ENCODE measurements at places on chromosomes 2 and 18.

- DNase-seq: no peak
Measured at GRCh38 chr2:187091664-187092063, 242.7 kb upstream of the ZSWIM2 start.

- no peak for DNase-seq
Measured at GRCh38 chr2:81276595-81276994, 972.0 kb upstream of the LRRTM1 start.

GRCh38 chr18:40676668-40677067 lies 1278.4 kb upstream of the PIK3C3 start:
- DNase-seq: no peak

- peak; percentile 64 for DNase-seq
Measured at GRCh38 chr2:221571025-221571550, 1.0 kb downstream of the EPHA4 start.

DNA sequence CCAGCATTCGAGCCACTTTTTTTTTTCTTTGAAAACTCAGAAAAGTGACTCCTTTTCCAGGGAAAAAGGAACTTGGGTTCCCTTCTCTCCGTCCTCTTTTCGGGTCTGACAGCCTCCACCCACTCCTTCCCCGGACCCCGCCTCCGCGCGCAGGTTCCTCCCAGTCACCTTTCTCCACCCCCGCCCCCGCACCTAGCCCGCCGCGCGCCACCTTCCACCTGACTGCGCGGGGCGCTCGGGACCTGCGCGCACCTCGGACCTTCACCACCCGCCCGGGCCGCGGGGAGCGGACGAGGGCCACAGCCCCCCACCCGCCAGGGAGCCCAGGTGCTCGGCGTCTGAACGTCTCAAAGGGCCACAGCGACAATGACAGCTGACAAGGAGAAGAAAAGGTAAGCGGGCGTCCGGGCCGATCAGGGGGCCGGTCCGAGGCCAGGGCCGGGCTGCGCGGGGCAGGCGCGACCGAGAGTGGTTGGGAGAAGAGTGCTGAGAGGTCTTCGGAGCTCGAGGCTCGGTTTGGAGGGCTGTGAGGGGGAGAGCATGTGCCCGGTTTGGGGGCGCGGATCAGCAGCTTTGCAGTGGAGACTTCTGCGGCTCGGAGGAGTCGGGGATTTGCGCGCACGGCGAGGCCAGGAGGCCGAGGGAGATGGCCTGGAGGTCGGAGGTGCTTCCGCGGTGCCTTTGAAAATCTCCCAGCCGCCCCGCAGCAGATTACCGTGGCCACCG lies 502 bp downstream of the EPAS1 start:
- peak; percentile 53 for DNase-seq

DNA sequence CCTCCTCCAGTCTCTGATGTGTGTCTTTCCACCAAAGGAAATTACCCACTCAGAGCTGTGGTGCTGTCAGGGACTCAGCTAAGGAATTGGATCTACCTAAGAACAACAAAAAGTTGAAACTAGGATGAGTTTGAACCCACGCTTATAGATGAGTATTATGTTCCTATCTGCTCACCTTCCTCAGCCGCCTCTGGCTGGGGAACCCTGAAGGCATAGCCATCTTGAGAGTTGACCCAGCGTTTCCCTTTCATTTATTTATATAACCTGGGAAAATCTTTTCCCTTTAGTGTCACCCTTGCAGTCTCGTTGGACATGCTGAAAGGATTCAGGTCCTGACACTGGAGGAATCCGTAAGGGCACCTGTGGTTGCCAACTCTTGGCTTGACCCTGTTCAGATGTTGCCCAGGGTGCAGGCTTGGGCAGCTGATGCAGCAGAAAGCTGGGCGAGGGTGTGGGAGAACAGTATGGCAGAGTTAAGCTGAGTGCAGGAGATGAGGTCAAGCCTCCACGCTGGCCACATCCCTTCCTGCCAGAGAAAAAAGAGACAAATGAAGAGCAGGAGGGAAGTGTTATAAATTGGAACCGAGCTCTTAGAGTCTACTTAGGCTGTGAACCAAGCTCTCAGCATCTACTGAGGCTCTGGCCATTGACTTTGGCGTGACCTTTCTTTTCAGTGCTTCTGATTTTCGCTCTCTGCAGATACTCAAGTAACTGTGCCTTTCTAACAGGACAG lies 1.9 kb downstream of the CDH20 start:
- no peak for DNase-seq

DNA sequence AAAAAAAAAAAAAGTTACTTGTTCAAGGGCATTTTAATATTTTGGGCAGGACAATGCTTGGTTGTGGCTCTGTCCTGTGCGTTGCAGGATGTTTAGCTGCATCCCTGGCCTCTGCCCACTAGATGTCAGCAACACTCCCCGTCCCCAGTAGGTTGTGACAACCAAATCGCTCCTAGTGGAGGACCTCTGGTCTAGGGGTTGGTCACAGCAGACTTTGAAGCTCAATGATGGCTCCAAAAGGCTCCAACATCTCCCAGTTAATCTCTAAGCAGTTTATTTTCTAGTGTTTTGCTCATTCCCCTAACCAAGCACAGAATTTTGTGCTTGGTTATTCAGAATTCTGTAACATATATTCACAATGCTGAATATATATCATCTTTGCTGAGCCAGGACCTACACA lies 67.0 kb downstream of the CHRNA1 start:
- peak; percentile 68 for DNase-seq

DNA sequence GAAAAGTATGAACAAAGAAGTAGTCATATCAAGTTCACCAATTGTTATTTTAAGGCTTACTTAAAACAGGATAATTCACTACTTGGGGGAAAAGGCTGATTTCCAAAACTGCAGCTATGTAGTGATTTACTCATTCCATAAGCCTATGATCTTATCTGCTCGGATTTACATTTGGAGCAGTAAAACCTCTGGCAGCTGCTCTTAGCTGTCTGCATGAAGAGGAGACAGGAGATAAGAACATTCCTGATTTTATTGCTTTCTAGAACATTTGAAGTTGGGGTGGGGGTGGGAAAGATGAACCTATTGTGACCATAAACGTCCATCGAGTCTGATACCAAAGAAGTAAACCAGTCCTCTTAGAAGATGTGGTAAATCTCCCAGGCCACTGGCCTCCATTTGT lies 120.9 kb downstream of the MMADHC start:
- no peak for DNase-seq

DNA sequence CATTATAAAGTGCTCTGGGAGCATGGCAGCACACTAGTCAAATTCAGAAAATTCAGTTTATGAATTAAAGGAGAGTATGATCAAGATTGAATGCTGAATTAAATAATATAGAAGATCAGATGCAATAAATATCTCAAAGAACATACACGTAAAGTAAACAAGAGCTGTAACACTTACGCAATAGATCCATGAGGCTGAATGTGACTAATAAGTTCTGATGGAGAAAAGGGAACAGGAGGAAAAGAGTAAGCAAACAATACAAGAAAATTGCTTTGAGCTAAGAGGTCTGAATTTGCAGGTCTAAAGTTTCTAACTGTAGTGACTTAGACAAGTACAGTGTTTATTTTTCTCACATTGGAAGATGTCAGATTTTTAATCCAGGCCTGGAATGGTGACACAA lies 646.7 kb upstream of the ZNF804A start:
- no peak for DNase-seq

- no peak for DNase-seq
Measured at GRCh38 chr2:120820953-120821279, 85.2 kb downstream of the GLI2 start.

GRCh38 chr2:180122874-180123273 lies 115.8 kb upstream of the CWC22 start:
- no peak for DNase-seq

- DNase-seq: no peak
Measured at GRCh38 chr18:11110509-11110908, 38.9 kb downstream of the PIEZO2 start.

Data from CD4-positive, alpha-beta T cell treated with Interleukin-4 for 4 hours (primary cell).